ENCODE measurements at places on chromosomes 16 and 17. TPM values are rescaled to one million over a fixed set of nuclear protein-coding genes. Genes with fewer than 3 reads are reported as not detected.

- peak; percentile 73 for DNase-seq
Observed at GRCh38 chr17:42803074-42803883, 4.6 kb downstream of the CNTD1 start.

GRCh38 chr17:45950888-45951287 is 48.2 kb upstream of the STH start:
- no peak for DNase-seq

DNA sequence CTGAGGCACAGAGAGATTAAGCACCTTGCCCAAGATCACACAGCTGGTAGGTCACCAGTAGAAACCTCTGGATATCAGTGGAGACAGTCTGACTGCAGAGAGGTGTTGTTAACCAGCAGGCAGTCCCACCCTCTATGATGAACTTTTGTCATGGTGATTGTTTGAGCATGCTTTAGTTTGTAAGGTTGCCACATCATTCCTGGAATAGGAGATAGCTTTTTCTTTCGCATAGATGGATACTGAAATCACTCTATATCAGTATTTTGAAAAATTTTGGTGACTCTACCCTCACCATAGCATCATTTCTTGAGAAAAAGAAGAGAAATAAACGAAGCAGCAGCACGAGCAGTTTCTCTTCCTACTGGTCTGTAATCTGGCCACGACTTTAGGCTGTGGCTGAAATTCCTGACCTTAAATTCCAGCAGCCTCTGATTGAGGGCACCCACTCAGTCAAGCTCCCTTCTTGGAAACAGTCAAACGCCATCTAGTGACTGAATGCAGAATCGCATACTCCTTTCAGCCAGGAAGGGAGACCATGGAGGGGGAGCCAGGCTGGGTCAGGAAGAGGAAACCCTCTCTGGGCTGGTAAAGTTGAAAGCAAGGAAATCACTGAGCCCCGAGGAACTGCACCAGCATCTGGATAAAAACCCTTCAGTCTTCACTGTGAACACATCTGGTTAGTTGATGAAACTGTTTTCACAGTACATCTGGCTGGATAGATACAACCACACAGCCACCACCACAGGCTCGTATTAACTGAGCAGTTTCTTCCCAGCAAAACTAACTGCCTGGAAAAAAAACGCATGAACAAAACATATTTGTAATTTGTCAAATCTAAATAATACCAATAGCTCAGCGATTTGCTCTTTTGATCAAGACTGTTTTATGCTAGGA is 108.5 kb upstream of the XYLT1 start:
- DNase-seq: peak; percentile 86

DNA sequence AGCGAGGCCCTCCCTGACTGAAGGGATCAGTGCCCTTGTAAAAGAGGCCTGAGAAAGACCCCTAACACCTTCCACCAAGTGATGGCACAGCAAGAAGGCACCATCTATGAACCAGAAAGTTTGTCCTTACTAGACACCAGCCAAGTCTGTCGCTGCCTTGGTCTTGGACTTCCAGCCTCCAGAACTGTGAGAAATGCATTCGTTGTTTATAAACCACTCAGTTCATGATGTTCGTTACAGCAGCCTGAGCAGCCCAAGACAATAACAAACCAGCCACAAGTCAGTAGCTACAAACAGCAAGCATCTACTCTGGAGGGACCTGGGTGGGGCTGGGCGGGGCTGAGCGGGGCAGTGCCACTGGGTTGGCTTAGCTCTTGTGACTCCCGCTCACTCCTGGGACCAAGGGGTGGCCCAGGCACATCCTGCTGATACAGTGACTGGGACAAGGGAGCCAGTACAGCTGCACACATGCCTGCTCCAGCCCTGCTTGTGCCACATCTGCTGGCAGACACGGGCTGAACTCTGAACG is 234.9 kb downstream of the IRF8 start:
- no peak for DNase-seq

DNA sequence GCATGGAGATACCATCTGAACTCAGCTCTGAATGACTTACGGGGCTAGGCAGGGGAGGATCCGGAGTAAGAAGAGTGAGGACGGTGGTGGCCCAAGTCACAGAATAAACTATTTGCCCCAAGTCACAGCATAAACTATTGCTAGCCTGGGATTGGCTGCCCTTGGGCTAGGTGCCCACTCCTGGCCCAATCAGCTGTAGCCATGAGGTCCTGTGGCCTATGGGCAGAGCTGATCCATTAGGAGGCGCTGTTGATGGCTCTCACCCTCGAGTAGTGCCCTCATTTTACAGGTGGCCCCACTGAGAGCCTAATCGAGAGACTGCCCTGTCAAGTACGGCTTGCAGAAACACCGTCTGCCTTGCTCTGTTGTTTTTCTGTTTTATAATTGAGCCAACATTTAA is 62.3 kb upstream of the ZNF423 start:
- DNase-seq: no peak

GRCh38 chr17:16446338-16446983 is 31.1 kb downstream of the TRPV2 start:
- DNase-seq: no peak

GRCh38 chr16:47787696-47788095 is 326.6 kb downstream of the PHKB start:
- peak; percentile 42 for DNase-seq

GRCh38 chr17:65550075-65550662 is 11.3 kb downstream of the AXIN2 start:
- no peak for DNase-seq

DNA sequence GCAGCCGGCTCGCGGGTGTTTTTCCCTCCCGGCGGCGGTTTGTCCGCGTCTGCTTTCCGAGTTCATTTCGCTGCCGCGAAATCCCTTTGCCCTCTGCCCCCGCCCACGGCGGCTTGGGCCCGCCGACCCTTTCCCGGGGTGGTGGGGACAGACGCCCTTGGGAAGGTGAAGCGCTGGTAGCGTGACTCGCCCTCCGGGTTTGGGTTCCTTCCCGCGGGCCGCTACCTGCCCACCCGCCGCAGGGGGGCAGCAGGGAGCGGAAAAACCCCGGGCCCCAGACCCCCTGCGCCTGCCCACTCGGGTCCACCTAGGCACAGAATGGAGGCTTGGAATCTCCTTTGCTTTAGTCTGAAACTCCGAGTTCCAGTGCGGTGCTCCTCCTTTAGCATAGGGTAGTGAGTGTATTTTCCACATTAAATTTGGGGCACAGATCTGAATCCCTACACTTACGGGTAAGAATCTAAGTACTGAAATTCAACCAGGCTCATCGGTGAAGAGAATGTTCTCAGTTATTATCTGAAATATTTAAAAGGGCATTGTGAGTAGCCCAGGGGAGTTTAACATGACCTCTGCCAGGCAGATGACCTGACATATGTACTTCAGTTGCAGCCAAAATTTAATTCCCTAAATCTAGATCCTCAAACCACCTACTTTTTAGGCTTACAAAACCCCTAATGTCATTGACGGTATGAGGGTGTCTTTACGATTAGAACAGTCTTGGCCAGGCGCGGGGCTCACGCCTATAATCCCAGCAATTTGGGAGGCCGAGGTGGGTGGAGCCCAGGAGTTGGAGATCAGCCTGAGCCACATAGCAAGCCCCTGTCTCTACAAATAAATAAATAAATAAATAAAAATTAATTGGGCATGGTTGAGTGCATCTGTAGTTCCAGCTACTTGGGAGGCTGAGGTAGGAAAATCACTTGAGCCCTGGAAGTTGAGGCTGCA is 1.0 kb downstream of the NME2 start:
- DNase-seq: peak; percentile 48

- DNase-seq: peak; percentile 56
Observed at GRCh38 chr16:85465328-85466303, 147.5 kb upstream of the GSE1 start.

- no peak for DNase-seq
Observed at GRCh38 chr17:924711-925475, 54.7 kb downstream of the NXN start.

DNA sequence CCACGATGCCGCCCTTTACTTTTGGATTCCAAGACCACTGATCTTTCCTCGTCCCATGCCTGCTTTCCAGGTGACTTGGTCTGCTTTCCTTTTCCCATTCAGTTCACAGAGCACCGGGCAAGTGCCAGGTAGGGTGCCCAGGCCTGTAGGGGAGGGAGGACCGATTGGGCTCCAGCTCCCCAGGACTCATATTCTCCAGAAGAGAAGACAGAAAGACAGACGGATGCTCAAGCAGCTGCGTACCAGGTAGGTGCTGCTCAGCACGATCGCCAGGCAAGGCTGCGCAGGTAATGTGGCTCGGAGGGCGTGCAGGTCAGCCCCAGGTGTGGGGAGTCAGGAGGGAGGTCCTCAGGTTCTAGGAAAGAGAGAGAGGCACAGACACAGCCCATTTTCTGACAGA is 67.5 kb upstream of the ZNF423 start:
- DNase-seq: no peak

GRCh38 chr16:57258226-57258909 is 13.3 kb downstream of the ARL2BP start:
- no peak for DNase-seq

- no peak for DNase-seq
Observed at GRCh38 chr17:977166-977565, 2.4 kb downstream of the NXN start.

DNA sequence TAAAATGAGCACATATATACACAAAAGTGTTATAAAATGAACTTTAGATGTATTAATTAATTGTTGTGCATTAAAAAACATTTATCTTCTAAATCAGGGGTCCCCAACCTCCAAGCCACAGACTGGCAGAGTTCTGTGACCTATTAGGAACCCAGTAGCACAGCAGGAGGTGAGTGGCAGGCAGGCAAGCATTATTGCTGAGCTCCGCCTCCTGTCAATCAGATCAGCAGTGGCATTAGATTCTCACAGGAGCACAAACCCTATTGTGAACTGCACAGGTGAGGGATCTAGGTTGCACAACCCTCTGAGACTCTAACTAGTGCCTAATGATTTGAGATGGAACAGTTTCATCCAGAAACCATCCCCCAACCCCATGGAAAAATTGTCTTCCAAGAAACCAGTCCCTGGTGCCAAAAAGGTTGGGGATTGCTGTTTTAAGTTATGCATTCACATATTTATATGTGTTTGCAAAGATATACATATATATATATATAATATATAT is 583.7 kb downstream of the KCNJ2 start:
- DNase-seq: no peak

GRCh38 chr17:81656118-81656743 is at the start of gene PDE6G:
Gene PDE6G, minus strand, starts transcription at chr17:81656542. Its CDS starts 3,237 bp downstream, at chr17:81653305.
- no peak for DNase-seq

- no peak for DNase-seq
Observed at GRCh38 chr17:17528696-17529652, 32.8 kb upstream of the RASD1 start.

GSE1 gene
- 48.4 TPM for total RNA-seq

SMIM36 gene
- not detected for total RNA-seq

ECI1 gene
- 50.9 TPM for total RNA-seq

KRTAP1-5 gene
- total RNA-seq: 16.4 TPM

SHPK gene
- total RNA-seq: 11.6 TPM

PIEZO1 gene
- 196 TPM for total RNA-seq

CSH1 gene
- total RNA-seq: not detected

OR1F1 gene
- total RNA-seq: under 0.01 TPM

ITPRIPL2 gene
- total RNA-seq: 40.3 TPM

SULT1A1 gene
- under 0.01 TPM for total RNA-seq

Data from fibroblast of villous mesenchyme (primary cell).